Right forelimb (tissue), 1 donor: ENCODE measurements at places on chromosomes 3 and 15.

- no peak for DNase-seq
Observed at GRCh38 chr15:89119489-89120478, 31.5 kb downstream of the ABHD2 start.

DNA sequence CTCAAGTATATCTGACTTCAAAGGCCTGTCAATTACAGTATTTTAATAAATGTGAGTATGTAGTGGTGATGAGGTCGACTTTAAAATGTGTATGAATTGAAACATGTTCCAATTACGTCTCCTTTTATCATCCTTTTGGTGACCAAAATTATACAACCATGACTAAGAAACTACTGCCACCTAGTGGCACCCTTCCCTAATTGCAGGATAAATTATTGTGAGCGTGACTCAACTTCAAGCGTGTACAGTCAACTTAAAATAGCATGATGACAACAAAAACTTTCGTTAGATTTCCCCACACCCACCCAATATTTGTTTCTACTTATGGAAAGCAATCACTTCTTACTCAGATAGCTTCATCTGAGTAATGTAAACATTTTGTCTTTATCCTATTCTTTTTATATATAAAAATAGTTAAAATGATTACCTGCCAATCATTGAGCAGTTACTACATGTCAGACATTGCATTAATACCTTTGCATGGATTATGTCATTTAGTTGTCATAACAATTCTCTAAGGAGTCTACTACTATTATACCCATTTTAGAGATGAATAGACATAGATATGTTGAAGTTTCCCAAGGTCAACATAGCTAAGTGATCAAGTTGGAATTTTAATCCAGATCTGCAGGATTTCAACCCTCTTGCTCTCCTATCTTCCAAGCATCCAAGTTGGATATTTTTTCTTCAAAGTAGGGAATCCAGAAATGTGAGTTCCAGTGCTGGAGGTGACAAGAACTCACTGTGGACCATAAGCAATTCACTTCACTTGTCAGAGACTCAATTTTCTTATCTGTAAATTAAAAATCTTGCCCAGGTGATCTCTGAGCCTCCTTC is 106.0 kb downstream of the MEX3B start:
- no peak for DNase-seq

GRCh38 chr3:178062126-178062525 is 474.1 kb upstream of the KCNMB2 start:
- DNase-seq: no peak

DNA sequence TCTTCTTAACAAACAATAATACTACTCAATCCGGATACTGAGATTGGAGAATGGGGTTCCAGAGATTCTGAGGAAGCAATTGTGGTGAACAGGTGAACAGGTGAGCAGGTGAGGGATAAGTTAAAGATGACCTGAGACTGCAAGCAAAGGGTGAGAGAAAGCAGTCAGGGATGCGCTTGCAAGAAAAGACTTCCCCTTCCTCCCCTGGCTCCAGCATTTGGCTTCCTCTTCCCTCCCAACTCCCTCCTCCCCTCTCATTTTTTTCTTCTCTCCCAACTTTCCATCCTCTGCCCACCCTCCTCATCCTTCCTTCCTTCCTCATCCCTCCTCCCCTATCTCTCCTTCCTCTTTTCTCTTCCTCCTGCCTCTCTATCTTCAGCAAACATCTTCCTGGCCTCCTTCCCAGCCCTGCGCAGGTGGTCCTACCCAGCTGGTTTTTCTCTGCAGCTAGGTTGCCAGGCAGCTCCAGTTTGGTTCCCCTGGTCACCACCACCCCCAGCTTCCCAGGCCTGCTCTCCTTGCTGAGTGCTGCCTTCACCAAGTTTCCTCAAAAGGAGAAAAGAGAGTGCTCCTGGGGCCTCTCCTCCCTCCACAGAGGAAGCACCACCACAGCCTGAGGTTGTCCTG is 10.4 kb upstream of the VIPR1 start:
- DNase-seq: no peak

GRCh38 chr15:69751147-69751546 is 298.5 kb downstream of the RPLP1 start:
- DNase-seq: no peak

- no peak for DNase-seq
Observed at GRCh38 chr3:145780301-145780700, 380.7 kb downstream of the PLOD2 start.

DNA sequence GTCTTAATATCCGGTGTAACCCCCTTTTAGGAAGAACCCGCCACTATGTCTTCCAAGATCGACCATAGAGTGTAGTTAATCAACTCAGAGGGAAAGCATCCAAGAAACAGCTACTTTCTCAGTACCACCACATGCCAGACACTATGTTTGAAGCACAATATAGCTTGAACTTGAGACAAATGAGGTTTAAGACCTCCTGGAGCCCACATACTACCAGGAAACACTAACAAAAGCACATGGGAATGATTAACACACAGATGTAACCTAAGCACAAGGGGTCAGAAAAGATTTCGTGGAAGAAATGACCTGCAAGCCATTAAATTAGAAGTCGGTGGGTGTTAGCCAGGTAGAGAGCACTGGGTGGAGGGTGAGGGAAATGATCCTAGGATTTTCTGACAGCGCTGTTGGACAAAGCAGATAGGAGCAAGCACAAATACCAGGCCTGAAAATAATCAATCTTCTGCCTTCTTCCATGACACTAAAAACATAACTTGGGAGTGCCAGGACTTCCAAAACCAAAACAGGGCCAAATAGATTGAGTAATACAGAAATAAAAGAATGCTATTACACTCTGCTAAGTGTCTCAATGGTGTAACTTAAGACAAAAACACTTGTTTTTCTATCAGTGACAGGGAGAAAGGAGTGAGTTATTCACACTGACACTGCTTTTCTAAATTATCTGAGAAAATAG is 213.7 kb downstream of the FOXP1 start:
- DNase-seq: no peak

DNA sequence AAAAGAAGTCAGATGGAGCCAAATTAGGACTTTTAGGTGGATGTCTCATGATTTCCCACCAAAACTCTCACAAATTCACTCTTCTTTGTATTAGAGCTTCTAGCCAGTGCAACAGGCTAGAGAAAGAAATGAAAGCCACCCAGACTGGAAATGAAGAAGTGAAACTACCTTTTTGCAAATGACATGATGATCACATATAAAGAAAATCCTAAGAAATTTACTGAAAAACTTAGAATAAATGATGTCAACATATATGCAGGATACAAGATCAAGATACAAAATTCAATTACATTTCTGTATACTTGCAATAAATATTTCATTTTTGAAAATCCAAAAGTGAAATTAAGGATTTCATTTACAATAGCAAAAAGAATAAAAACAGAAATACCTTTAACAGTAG is 110.8 kb downstream of the LRIG1 start:
- no peak for DNase-seq

GRCh38 chr3:194686414-194686815 is 732 bp downstream of the FAM43A start:
- no peak for DNase-seq

DNA sequence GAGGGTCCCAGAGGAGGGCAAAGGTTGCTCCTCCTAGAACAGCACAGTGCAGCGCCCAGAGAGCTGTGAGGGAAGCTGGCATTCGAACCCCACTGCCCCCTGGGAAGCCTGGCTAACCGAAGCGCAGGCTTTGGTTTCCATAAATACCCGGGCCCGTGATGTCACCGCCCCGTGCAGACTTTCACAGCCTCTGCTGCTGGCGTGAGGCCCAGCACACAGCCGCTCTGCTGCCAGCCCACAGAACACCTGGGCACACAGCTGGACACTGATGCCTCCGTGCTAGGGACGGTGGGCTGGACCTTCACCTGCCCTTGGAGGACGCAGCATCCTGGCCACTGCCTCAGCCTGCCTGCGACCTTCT is 1.0 kb downstream of the IQSEC1 start:
- DNase-seq: peak; percentile 73

GRCh38 chr3:65080432-65080831 is 392.6 kb upstream of the ADAMTS9 start:
- no peak for DNase-seq

GRCh38 chr3:140296796-140297352 is 361.9 kb downstream of the CLSTN2 start:
- DNase-seq: peak; percentile 45

DNA sequence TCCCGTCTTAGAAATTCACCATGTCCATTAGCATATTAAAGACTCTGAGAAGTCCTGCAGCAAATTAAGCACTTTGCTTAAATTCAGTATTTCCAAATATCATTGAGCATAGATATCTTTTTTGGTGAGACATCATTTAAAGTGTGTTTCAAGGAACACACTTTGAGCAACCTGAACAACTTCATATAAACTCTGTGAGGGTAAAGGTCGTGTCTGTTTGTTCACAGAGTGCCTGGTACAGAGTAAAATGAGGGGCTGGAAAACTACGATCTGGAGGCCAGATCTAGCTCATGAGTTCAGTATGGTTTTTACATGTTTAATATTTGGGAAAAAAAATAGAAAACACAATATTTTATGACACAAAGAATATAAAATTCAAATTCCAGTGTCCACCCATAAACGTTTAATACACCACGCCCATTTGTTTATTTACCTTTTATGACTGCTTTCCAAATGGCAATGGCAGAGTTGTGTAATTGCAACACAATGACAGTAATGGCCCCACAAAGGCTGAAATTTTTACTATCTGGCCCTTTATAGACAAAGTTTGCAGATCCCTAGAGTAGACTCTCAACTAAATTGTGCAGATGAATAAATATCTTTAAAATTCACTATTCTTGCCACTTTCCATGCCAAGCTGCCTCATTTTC is 67.4 kb downstream of the SNTN start:
- no peak for DNase-seq

DNA sequence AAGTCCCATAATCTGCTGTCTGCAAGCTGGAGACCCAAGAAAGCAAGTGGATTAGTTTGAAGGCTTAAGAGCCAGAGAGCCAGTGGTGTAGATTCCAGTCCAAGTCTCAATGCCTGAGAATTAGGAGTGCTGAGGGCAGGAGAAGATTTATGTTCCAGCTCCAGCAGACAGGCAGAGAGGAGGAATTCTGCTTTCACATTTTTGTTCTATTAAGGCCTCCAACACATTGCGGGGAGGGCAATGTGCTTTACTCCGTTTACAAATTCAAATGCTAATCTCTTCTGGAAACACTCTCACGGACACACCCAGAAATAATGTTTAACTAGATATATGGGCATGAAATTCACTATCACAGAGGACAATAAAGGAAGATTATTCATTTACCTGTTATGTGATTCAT is 54.0 kb downstream of the DPH6 start:
- no peak for DNase-seq

DNA sequence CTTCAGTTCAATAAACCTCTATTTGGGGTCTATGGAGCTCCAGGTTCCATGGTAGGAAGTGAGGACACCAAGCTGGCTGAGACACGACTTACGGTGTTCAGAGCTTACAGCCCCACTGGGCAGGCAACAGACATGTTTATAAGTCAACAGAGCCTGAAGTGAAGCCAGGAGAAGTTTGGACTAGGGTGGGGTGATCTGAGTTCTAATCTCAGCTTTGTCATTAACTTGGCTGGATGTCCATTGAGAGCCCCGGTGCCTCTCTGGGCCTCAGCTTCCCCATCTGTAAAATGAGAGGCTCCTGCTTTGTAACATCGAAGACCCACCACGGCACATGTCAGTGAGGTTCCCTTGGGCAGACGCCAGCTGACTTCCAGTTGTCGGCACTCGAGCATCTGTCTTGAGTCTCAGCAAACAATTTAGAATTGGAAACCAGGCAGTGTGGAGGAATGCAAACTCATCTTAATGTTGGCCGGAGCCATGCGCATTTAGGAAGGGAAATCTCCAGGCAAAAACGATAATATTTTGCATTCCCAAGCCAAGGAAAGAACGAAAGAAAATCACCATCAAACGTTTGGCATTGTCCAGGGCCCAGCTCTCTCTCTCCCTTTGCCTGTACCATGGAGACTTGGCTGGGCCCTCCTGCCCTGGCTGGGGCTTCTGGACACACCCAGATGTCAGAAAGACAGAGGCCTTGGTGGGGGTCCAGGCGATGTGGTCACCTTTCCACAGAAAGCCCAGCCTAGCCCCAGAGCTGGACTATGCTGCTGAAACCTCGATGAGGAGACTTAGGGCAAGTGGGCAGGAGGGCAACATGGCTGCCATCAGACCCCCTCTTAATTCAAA is 18.4 kb downstream of the ITGA11 start:
- peak; percentile 69 for DNase-seq

DNA sequence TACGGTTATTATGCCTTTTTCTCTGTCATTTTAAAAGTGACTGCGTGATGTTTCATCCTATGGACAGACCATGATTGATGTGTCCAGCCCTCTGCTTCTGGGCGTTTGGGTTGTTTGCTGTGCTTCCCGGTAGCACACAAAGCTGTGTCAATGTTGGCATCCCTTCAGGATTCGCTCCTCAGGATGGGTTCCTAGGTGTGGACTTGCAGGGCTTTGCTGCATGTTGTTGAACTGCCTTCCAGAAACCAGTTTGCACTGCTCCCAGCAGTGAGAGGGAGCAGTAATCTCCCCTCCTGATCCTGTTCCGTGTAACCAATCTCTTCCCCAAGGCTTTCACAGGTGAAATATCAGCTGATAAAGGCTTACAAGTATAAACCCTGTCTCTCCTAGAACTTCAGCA is 787 bp downstream of the TRPM1 start:
- DNase-seq: no peak

DNA sequence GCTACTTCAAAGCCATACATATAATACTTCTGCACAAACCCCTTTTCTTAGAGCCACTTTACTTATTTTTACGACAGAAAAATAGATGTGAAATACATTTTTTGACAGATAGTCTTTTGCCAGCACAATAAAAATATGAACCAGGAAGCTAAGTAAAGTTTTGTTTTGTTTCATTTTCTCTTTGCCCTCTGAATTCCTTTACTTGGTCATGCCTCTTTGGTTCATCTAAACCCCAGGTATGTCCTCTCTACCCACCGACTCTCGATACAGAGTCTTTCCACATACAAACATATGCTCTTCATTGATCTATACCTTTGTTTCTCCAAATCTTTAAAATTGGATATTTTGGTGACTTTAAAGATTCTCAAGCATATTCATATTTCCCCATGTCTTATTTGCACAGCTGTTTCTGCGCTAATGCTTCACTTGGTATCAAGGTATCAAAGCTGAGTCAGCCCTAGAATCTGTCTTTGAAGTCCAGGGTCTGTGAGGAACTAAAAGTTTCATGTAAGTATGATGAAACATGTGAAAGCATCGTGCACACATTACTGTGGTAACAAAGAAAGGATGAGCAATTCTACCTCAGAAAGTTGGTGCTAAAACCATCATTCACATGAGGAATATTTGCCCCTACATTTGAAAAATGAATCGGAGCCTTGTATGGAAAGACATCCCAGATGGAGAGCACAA is 845.4 kb downstream of the NAALADL2 start:
- no peak for DNase-seq
